RCC 7860 (cell line): ENCODE measurements at places on chromosomes 2 and 18.

DNA sequence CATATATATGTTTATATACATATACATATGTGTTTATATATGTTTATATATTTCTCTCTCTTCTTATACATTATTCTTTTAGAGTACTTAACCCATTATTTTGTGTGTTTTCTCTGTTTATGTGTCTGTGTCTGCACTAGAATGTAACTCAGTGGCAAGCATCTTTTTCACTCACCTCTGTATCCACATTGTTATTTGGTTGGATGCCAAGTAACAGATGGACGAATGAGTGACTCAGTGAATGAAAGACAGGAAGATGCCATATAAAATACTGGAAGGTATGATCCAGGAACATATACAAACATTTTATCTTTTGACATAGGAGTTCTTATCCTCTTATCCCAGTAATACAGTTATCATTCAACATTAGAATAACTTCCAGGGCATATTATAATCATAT lies 684.8 kb downstream of the RNF144A start:
- DNase-seq: no peak

GRCh38 chr2:34810456-34810855 lies 1211.4 kb upstream of the FAM98A start:
- DNase-seq: no peak

DNA sequence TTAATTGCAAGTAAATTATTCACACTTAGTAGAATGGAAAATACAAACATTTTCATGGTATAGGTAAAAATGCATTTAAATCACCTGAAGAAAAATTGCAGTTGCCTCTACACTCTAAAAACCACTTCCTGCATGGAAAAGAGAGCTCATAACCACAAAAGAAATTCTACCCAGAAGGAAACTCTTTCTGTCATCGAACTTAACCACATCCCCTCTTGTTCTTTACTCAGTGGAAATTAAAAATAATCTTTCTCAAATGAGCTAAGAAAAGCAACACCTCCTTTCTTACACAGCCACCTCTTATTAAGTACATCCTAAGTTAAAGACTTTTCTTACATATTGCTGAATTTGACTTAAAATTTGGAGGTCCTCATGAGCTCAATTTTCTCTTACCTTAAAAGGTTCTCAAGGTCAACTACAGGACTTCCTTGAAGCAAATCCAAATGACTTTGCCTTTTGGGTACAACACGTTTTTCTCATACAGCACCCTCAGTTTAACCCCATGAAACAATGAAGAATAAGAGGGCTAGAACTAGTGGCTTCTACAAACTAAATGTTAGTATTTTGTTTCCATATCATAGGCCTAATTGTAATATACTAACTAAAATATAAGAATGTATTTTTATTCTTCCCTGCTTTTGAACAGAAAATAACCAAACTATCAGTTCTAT lies 109.1 kb upstream of the CRIM1 start:
- peak; percentile 42 for DNase-seq

GRCh38 chr2:46047290-46047689 lies 249.9 kb upstream of the EPAS1 start:
- DNase-seq: no peak
